B cell (primary cell): ENCODE measurements at places on chromosomes 16 and 17. TPM values are rescaled to one million over a fixed set of nuclear protein-coding genes. Genes with fewer than 3 reads are reported as not detected.

TVP23A gene
- total RNA-seq, result 2.6 and 3.2 TPM in 2 replicates

PPL gene
- not detected in 2 replicates for total RNA-seq

GRCh38 chr16:84864326-84864955, 44.7 kb downstream of the CRISPLD2 start:
- H3K4me3 ChIP-seq, result no peak overlapping the region
- H3K27me3 ChIP-seq, result no peaks in the 10 kb centered on the region
- H3K4me1 ChIP-seq, result no peaks in the 10 kb centered on the region
- H3K27ac ChIP-seq, result no peak overlapping the region
- DNase-seq, result no peak

- DNase-seq, result no peak
- peaks cover 9% of the 10 kb centered on the region for H3K36me3 ChIP-seq
- no peaks in the 10 kb centered on the region for H3K27me3 ChIP-seq
Measured at GRCh38 chr17:14157822-14158221, 78.8 kb downstream of the CDRT15 start.

- no peak overlapping the region for H3K27ac ChIP-seq
- no peak for DNase-seq
- H3K36me3 ChIP-seq, result no peaks in the 10 kb centered on the region
- peak overlapping the region; percentile 9 for H3K4me3 ChIP-seq
- no peaks in the 10 kb centered on the region for H3K27me3 ChIP-seq
Measured at GRCh38 chr17:60138769-60139437, 10.9 kb upstream of the CA4 start.

DNA sequence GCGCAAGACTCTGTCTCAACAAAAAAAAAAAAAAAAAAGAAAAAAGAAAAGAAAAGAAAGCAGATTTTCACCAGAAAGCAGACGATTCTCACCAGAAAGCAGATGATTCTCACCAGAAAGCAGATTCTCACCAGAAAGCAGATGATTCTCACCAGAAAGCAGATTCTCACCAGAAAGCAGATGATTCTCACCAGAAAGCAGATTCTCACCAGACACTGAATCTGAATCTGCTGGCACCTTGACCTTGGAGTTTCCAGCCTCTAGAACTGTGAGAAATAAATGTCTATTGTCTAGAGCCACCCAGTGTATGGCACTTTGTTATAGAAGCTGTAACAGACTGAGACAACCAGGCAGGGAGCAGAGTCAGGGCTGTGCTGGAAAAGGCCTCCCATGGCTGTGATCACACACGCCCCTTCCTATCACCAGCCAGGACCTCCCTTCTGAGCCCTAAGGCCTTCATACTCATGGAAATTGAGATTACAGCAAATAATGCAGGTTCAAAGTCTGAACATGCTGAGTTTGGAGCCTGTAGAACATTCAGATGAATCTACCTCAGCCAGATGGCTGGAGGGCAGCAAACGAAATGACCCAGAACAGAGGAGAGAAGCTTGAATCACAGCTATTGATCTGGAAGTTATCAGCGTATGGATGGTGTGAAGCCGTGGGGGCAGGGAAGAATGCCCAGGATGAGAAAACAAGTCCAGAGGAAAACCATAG, 309.3 kb downstream of the SLC39A11 start:
- H3K27ac ChIP-seq, result no peak overlapping the region
- H3K4me1 ChIP-seq, result no peaks in the 10 kb centered on the region
- no peak overlapping the region for H3K4me3 ChIP-seq
- DNase-seq, result no peak

DNA sequence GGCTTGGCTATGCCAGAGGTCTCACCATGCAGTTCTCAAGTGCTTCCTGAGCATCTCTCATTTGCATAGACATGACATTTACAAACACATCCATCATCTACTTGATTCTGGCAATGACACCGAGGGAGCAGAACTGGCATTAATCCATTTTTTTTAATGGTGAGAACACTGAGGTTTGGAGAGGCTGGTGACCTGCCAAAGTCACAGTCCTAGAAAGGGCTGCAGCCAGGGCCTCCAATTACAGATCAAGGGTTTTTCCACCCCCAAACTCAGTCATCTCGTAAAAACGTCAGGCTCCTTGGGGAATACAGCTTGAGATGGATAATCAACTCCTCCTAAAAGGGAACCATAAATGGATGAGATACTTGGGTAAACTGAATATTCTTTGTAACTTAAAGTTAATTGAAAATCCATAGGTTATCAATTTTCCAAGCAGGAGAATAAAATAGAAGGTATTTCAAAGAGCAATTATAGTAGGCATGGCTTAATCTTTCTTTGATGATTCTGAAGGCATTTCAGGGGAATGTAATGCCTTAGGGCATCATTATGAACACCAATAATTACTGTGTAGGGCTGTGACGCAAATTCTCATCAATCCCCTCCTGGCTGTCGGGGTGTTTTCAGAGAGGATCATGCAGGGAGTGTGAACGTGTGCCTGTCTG, 9.4 kb upstream of the MEOX1 start:
- DNase-seq, result no peak
- peaks cover 9% of the 10 kb centered on the region for H3K27me3 ChIP-seq
- H3K36me3 ChIP-seq, result no peaks in the 10 kb centered on the region
- H3K27ac ChIP-seq, result no peak overlapping the region
- no peaks in the 10 kb centered on the region for H3K4me1 ChIP-seq
- H3K4me3 ChIP-seq, result no peak overlapping the region

- H3K27me3 ChIP-seq, result peaks cover 7% of the 10 kb centered on the region
- H3K36me3 ChIP-seq, result no peaks in the 10 kb centered on the region
- H3K27ac ChIP-seq, result no peak overlapping the region
- no peak for DNase-seq
Measured at GRCh38 chr16:9232102-9232770, 140.8 kb downstream of the HAPSTR1 start.

DNA sequence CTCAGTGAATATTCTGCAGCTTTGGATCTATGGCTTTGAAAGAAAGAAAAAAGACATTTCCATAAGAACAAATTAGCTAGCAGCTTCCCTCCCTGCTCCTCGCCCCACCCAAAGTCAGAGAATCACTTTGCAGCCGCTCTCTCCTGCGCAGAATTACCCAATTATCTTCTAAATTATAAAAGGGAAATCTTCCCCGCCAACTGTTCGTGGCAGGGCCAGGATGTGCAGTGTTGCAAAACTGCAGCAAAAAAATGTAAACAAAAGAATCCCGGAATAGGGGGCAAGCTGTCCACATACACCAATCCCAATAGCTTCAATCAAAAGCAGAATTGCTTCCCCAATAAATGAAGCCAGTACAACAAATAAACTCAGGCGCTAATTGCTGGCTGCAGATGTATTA, 510.6 kb downstream of the RBFOX1 start:
- H3K36me3 ChIP-seq, result no peaks in the 10 kb centered on the region
- no peaks in the 10 kb centered on the region for H3K27me3 ChIP-seq
- DNase-seq, result no peak
- no peaks in the 10 kb centered on the region for H3K4me1 ChIP-seq
- H3K4me3 ChIP-seq, result no peak overlapping the region

GRCh38 chr17:51668155-51668962, 408.0 kb downstream of the UTP18 start:
- no peak overlapping the region for H3K27ac ChIP-seq
- H3K27me3 ChIP-seq, result no peaks in the 10 kb centered on the region
- DNase-seq, result no peak
- no peaks in the 10 kb centered on the region for H3K36me3 ChIP-seq
- no peak overlapping the region for H3K4me3 ChIP-seq
